ENCODE measurements at places on chromosomes 3 and 15.
A peak's percentile ranks its signal among the peaks of the same experiment; 100 is the strongest.

- peak; percentile 18 for DNase-seq
Observed at GRCh38 chr15:41630616-41631217, 29.5 kb upstream of the MGA start.

- DNase-seq: peak; percentile 64
Observed at GRCh38 chr15:25933456-25934158, 70.5 kb upstream of the ATP10A start.

DNA sequence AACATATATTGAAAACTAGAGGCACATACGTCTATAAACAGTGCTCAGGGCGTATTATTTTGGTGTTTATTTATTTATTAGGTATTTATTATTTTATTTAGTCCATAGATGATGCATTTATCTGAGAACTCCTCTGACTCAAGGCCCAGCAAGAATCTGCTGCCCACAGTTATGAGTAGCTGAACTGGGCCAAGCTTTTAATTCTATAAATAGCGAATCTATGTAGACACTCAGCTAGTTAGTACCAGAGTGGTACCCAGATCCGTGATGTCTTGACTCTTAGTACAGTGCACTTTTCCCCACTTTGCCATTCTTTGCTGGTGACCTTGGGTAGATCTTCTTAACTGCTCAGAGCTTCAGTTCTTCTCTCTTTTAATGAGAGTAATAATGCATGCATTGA lies 370.4 kb upstream of the TPRG1 start:
- DNase-seq: no peak

GRCh38 chr3:112101916-112102315 lies 15.7 kb downstream of the C3orf52 start:
- no peak for DNase-seq

DNA sequence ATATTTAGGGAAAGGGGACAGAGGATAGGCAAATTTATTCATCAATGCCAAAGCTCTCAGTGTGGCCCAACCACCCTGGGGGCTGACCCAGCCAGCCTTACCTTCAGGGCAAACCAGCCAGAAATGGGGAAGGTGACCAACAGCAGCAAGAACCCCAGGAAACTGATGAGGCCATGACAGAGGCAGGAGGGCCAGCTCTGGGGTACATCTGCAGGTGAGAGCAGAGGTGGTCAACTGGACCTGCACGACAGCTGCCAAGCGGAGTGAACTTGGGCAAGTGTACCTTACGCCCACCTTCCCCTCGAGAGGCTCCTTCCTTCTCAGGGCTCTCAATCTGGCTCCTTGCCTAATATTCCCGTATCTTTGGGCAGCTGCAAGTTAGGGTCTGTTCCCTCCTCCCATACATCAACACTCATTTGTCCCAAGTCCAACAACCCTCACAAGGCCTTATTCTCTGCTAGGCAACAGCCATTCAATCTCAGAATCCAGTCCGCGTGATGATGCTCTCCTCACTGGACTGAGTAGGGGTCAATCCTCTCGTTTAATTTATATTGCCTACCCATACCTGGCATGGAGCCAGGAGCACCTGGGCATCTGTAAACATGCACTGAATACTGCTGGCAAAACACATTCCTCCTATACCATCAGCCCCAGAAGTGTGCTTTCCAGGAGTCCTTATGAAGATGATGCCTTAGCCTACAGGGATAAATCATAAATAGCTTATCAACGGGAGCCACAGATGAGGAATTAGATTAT lies 1.7 kb downstream of the STOML1 start:
- no peak for DNase-seq

DNA sequence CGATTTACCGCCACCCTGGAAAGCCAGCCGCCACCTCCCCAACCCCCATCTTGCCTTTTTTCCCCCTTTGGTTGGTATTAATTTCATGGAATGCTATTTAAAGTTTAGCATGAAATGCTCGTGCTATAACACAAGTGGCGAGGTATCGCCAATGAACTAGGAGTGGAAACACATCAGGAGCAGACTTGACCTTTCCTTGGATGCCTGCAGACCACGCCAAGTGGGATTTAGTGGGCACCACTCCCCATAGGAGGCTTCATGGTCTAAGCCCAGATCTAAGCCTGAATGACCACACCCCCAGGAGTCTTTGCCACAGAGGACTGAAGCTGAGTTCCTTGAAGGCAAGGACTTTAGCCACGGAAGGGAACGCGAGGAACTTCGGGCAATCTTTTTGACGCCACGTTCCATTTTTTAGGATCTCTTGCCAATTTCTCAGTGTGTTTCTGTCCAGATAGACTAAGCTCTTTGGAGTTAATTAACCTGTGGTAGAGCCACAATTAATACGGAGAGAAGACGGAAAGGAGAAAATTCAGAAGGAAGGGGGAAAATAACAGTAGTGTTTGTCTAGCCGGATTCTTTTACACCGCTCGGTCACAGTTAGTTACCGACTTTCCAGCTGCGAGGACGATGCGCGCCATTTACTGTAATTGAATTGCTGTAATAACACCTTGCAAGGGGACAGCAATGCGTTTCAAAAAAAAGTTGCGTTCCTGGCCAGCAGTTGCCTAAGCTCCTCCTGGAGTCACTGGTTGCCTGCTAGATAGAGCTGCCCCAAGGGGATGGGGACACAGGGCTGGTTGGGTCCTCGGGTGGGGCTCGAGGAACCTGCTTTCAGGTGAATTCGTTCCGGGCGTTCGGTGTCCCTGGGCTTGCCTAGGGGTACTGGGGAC lies 37.1 kb downstream of the NR2F2 start:
- DNase-seq: no peak

DNA sequence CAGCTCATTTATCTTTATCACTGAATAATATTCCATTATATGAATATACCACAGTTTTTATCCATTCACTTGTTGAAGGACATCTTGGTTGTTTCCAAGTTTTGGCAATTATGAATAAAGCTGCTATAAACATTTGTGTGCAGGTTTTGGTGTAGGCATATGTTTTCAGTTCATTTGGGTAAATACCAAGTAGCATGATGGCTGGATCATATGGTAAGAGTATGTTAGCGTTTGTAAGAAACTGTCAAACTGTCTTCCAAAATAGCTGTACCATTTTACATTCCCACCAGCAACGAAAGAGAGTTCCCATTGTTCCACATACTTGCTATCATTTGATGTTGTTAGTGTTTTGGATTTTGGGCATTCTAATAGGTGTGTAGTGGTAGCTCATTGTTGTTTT lies 72.0 kb upstream of the GOLGA8J start:
- DNase-seq: no peak

All from inflammatory macrophage treated with lipopolysaccharide for 1 hour (primary cell).